WERI-Rb-1 (cell line): ENCODE measurements at places on chromosomes 2 and 18.

- DNase-seq, result no peak
Observed at GRCh38 chr2:51971136-51971535, 939.2 kb upstream of the NRXN1 start.

DNA sequence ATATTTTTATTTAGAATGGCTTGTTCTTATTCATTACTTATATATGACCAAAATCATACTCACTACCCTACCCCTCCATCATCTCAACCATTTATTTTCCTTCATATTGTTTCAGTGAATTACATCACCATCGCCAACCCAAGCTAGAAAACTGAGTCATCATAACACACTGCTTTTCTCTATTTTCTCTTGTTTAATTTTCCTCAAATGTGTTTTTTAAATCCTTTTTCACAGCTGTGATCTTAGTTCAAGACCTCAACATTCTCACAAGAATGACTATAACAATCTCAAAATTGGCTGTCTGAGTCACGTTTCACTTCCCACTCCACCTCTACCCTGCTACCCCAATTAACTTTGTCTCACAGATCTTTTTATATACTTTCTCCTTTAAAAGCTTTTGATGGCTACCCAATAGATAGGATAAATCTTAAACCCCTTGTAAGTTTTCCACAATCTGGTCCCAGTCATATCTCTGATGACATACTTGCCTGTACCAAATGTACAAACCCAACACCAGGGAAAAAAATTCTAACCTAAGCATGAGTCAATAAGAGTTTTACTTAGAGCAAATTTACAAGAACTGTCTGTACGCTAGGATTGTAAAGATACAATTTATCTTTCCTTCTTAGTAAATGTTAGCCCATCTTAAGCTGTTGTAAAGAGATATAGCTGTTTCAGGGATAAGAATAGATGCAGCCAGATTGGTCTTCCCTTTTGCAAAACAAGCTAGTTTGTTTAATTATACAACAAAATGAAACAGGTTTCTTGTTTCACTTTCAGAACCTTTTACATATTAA lies 635.1 kb upstream of the SLC39A10 start:
- DNase-seq, result no peak

DNA sequence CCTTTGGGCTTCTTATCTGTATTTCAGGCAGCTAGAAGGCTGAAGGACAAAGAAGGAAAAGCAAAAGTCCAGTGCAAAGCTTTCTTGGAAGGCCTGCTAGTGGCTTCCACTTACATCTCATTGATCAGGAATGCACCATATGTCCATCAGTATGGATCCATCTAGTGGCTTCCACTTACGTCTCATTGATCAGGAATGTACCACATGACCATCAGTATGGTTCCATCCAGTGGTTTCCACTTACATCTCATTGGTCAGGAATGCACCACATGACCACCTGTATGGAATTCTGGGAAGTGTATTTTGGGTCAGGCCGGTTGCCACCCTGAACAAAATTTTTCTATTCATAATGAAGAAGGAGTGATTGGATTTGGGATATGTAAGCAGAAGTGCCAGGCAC lies 70.6 kb downstream of the LYPD6 start:
- DNase-seq, result no peak

GRCh38 chr2:56239030-56239429 lies 55.2 kb downstream of the CCDC85A start:
- no peak for DNase-seq

DNA sequence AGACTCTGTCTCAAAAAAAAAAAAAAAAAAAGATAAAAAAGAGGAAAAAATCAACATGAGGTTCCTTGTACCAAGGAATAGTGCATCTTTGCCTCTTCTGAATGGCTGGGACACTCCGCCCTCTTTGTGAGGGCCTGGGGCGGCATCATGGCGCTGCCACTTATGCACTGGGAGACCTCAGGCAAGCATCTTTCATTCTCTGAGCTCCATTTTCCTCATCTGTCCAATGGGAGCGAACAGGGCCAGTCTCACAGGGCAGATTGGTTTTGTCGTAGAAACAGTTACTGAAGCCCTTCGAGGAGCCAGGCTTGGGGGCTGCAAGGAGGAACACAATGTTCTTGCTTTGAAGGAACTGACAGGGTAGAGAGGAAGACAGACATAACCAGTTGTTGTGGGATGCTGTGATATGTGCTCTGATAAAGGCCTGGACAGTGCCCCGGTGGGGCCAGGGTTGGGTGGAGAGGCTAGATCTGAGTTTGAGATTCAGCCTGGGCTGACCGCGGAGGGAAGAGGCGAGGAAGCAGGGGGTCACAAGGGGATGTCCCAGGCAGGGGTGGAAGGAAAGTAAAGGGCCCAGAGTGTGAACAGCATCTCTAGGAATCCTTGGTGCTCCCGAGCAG lies 14.1 kb downstream of the ZFP36L2 start:
- DNase-seq, result no peak

GRCh38 chr2:29618024-29618423 lies 303.4 kb downstream of the ALK start:
- no peak for DNase-seq
